CD14-positive monocyte (primary cell): ENCODE measurements at places on chromosomes 13 and 19.

- H3K27ac ChIP-seq: no peak overlapping the region
- no peaks in the 10 kb centered on the region for H3K27me3 ChIP-seq
- peaks cover 31% of the 10 kb centered on the region for H3K36me3 ChIP-seq
- no peak for DNase-seq
These were observed 2.3 kb downstream of the ZSCAN5A start for GRCh38 chr19:56312342-56312741.

DNA sequence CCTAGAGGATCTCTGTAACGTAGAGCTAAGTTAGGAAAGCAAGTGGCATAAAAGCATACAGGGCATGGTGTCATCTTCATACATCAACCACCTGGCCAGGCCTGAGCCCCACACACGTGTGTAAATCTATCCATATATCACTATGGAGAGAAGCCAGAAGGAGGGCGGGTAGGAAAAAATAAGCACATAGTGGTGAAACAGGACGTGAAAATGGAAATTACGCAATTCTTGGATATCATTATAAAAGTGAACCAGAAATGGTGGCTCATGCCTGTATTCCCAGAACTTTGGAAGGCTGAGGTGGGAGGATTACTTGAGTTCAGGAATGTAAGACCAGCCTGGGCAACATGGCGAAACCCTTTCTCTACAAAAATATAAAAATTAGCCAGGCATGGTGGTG is 43.4 kb downstream of the PDCD5 start:
- H3K4me3 ChIP-seq: no peak overlapping the region
- H3K27ac ChIP-seq: no peak overlapping the region
- no peaks in the 10 kb centered on the region for H3K27me3 ChIP-seq
- no peaks in the 10 kb centered on the region for H3K4me1 ChIP-seq

GRCh38 chr13:44398606-44399005 is 25.0 kb downstream of the SERP2 start:
- no peaks in the 10 kb centered on the region for H3K27me3 ChIP-seq
- H3K27ac ChIP-seq: no peak overlapping the region

DNA sequence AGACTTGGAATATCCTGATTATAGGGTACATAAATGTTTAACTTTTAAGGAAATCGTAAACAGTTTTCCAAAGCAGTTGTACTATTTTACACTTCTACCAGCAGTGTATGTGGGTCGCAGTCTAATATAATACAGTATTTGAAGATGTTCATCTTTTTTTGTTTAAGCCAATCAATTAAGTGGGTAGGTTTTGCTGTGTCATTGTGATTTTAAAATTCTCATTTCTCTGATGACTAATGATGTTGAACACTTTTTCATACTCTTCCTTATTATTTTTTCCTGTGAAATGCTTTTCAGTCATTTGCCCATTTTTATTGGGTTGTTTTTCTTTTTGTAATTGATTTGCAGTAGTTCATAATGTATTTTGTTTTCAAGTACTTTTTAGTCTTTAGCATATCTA is 2689.7 kb downstream of the PCDH9 start:
- H3K27ac ChIP-seq: no peak overlapping the region
- H3K4me1 ChIP-seq: no peaks in the 10 kb centered on the region

DNA sequence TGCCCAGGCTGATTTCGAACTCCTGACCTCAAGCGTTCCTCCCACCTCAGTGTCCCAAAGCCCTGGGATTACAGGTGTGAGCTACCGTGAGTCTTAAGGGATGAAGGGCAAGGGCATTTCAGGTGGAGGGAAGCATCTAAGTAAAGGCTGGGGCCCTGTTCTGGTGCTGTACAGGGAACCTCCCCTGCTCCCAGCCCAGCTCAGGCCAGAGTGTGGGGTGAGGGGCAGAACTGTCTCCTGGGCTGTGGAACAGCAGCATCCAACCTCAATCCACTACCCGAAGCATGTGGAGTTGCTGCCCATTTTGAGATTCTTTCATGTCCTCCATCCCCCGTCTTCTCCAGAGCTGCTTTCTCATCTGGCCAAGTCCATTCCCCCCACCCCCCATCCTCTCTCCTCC is 105.3 kb downstream of the SIPA1L3 start:
- H3K36me3 ChIP-seq: no peaks in the 10 kb centered on the region
- no peak overlapping the region for H3K27ac ChIP-seq
- H3K27me3 ChIP-seq: no peaks in the 10 kb centered on the region
- no peak overlapping the region for H3K4me3 ChIP-seq
- DNase-seq: no peak

DNA sequence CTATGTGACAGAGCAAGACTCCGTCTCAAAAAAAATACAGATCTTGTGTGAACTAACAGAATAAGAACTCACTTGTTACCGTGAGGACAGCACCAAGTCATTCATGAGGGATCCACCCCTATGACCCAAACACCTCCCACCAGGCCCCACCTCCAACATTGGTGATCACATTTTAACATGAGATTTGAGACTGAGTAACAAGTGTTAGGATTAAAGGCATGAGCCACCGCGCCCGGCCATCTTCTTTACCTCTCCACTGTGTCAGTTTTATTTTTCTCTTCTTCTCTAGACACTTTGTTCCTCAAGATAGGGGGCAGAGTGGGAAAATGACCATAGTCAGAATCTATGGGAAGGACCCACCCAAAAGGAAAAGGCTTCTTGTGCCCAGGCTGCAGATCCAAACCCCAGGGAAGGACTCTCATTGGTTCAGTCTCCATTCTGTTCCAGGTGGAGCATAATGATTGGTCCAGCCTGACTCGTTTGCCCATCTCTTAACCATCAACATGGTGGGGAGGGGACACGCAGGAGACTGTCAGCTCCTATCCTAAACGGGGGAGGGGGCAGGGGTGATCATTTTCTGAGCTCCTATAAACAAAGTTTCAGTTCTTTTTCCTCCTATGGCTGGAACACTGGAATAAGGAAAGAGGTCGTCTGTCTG is 1.3 kb upstream of the CALM3 start:
- peak overlapping the region; percentile 99 for H3K27ac ChIP-seq
- no peak for DNase-seq
- H3K4me3 ChIP-seq: peak overlapping the region; percentile 46

DNA sequence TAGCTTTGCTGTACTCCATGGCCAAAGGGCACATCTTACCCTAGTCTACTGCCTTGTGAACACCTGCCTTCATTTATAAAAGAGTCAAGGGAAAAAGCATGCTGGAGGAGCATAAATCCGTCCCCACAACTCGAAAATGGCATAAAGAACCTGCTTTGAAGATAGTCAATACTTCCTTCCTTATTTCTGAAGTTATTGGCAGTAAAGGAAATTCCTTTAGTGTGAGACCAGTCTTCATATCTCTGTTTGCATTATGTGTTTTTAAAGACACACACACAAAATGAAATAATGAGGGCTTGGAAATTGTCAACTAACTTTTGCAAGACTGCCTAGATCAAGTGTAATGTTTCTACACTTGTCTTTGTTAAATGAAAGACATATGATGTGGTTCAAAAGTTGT is 408.4 kb downstream of the SPRY2 start:
- no peaks in the 10 kb centered on the region for H3K36me3 ChIP-seq
- H3K4me1 ChIP-seq: no peaks in the 10 kb centered on the region
- no peaks in the 10 kb centered on the region for H3K27me3 ChIP-seq
- no peak for DNase-seq
- no peak overlapping the region for H3K4me3 ChIP-seq

- H3K27ac ChIP-seq: no peak overlapping the region
- H3K4me3 ChIP-seq: no peak overlapping the region
These were observed 240.9 kb upstream of the SERP2 start for GRCh38 chr13:44132710-44133109.

- no peaks in the 10 kb centered on the region for H3K36me3 ChIP-seq
- H3K27ac ChIP-seq: peak overlapping the region; percentile 79
- peak; percentile 88 for DNase-seq
- peaks cover 75% of the 10 kb centered on the region for H3K4me1 ChIP-seq
These were observed 3.5 kb upstream of the CIRBP start for GRCh38 chr19:1265615-1266128.

- H3K27ac ChIP-seq: no peak overlapping the region
- no peaks in the 10 kb centered on the region for H3K36me3 ChIP-seq
- no peaks in the 10 kb centered on the region for H3K27me3 ChIP-seq
- no peaks in the 10 kb centered on the region for H3K4me1 ChIP-seq
These were observed 7.9 kb upstream of the KLK8 start for GRCh38 chr19:51009061-51009891.
